AG09309 (cell line): ENCODE measurements at places on chromosomes 2 and 18.

GRCh38 chr2:65878011-65878340 lies 445.6 kb upstream of the SPRED2 start:
- no peak for DNase-seq

- DNase-seq = peak; percentile 3
Measured at GRCh38 chr2:20224716-20225293, at the start of gene SDC1. Gene SDC1 (minus strand): TSS chr2:20225130. CDS start chr2:20224867, 263 bp downstream.

GRCh38 chr2:184444217-184444616 lies 154.1 kb upstream of the ZNF804A start:
- no peak for DNase-seq

- no peak for DNase-seq
Measured at GRCh38 chr2:235505181-235505741, 11.4 kb downstream of the AGAP1 start.

- DNase-seq = no peak
Measured at GRCh38 chr2:234404957-234405356, 91.9 kb downstream of the ARL4C start.
